ENCODE measurements at places on chromosomes 4 and X. TPM values are rescaled to one million over a fixed set of nuclear protein-coding genes. Genes with fewer than 3 reads are reported as not detected.

Gene CMC4
- total RNA-seq: 6.7 TPM

Gene PF4V1
- not detected for total RNA-seq

Gene SSX4
- total RNA-seq: not detected

Gene CLCN4
- 0.25 TPM for total RNA-seq

Gene PTTG2
- total RNA-seq: 2.0 TPM

Gene MSX1
- not detected for total RNA-seq

Gene ABCG2
- 0.67 TPM for total RNA-seq

Gene ADH1B
- not detected for total RNA-seq

Gene FAM9B
- total RNA-seq: not detected

Gene NOCT
- 4.7 TPM for total RNA-seq

Gene CENPC
- total RNA-seq: 50.6 TPM

Gene NAA11
- not detected for total RNA-seq

DNA sequence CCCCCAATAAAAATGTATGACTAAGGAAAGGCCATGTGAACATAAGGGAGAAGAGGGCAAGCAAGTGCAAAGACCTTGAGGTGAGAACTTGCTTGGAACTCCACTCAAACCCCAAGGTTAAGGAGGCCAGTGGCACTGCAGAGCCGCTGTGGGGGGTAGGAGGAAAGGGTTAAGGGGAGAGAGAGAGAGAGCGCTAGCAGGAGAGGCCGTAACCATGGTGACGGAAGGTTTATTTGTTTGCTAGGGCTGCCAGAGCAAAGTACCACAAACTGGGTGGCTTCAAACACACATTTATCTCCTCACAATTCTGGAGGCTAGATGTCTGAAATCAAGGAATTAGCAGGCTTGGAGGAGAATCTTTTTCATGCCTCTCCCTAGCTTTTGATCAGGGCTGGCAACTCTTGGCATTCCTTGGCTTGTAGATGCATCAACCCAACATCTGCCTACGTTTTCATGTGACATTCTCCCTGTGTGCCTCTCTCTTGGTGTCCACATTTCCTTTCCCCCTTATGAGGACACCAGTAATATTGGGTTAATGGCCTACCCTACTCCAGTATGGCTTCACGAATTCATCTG is 35.2 kb downstream of the SMIM20 start:
- peaks cover 3% of the 10 kb centered on the region for H3K4me1 ChIP-seq
- no peak overlapping the region for H3K27ac ChIP-seq
- H3K27me3 ChIP-seq: peaks cover 36% of the 10 kb centered on the region

DNA sequence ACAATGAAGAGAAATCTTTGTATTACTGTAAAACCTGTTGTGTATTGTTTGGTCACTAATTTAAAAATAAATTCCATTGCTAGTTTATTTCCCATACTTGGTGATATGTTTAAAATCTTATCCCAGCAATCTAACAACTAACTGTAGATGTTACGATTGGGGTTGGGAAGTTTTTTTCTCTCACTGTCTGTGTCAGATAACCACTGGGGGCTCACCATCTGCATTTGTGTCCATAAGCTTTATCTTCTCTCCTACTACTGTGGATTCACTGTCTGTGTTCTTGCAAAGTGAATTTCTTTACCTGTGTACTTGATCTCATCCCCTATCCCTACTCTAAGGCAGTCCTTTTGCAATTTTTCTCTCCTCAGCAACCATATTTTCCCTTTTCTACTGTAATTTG is 81.3 kb downstream of the STIM2 start:
- peaks cover 34% of the 10 kb centered on the region for H3K36me3 ChIP-seq
- no peaks in the 10 kb centered on the region for H3K27me3 ChIP-seq
- H3K27ac ChIP-seq: peak overlapping the region; percentile 1

- no peak overlapping the region for H3K4me3 ChIP-seq
- H3K27ac ChIP-seq: no peak overlapping the region
- no peaks in the 10 kb centered on the region for H3K36me3 ChIP-seq
- DNase-seq: no peak
- no peaks in the 10 kb centered on the region for H3K4me1 ChIP-seq
Measured at GRCh38 chrX:94114362-94114761, 440.4 kb downstream of the FAM133A start.

DNA sequence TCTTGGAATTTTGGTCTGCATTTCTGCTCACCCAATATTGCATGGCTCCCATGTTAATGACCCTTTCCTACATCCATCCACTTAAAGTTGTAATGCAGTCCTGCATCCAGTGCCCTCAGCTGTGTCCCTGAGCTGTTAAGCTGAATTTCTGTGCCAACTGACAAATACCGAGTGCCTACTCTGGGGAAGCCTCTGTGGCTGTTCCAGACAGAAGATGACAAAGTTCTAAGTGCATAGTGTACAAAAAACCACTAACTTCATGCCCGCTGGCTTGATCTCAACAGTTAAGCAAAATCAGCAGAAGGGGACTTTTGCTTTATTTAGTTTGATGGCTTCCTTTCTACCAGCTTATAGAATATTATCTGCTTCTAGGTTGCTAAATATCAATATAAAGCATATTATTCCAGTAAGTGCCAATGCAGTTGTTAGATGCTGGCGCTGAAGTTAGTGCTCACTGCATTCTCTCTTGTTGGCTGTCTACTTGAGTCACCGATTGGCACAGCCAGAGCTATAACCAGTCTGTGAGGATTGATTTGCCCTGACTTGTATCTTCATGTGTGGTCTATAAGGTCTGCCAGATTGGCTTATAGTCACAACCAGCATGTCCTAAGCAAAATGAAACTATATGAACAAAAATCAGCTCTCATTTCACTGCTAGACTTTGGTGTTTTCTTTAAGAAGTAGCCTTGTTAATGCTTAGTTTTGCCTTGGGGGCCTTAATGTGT is 98.9 kb downstream of the KLHL8 start:
- no peaks in the 10 kb centered on the region for H3K27me3 ChIP-seq
- H3K4me3 ChIP-seq: no peak overlapping the region
- H3K27ac ChIP-seq: no peak overlapping the region

DNA sequence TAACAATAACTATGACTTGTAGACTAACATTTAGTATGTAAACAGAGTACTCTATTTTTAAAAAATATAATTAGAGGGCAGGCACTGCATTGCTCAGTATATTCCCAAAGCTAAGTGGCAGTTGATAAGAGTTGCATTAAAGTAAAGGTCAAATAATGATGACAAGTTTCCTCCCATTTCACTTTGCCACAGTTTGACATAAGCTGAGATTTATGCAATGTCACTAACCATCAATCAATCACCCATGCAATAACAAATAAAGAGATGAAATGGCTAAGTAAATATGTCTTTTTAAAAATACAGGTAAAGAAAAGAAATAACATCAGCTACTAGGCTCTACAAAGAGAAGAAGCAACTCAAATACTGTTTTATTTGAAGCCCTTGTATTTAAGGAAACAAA is 673.4 kb downstream of the PCDH18 start:
- no peak overlapping the region for H3K27ac ChIP-seq
- peaks cover 2% of the 10 kb centered on the region for H3K27me3 ChIP-seq
- H3K4me1 ChIP-seq: no peaks in the 10 kb centered on the region
- H3K36me3 ChIP-seq: no peaks in the 10 kb centered on the region
- DNase-seq: no peak

GRCh38 chr4:20428436-20429160 is 176.9 kb downstream of the SLIT2 start:
- H3K4me1 ChIP-seq: no peaks in the 10 kb centered on the region
- H3K36me3 ChIP-seq: no peaks in the 10 kb centered on the region
- no peak overlapping the region for H3K4me3 ChIP-seq
- no peak for DNase-seq

DNA sequence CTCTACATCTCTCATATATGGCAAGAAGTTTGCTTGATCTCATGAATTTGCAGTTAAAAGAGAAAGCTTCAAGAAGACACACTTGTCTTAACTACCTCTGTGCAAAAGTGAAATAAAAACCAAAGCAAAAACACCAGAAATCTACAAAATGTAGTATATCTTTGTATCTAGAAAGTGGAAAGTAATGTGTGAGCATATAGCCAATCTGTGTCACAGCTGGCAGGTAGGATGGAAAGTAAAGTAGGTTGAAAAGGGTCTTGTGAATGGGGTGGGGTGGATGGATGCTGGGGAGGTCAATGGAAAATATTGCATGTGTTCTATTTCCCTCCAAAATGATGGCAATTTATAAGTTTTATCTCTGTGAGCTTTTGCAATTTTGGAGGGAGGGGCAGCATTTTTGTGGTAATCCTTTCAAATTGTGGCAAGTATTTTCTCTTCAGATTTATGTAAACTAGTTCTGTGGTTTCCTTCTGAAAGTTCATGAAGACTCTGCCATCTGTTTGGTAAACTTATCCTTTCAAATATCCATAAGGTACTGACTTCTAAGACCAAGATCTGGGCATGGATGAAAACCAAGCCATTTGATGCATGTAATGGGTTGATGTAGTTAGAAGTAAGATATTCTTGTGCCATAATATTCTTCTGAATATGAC is 215.9 kb upstream of the GIMD1 start:
- H3K4me3 ChIP-seq: no peak overlapping the region
- DNase-seq: no peak
- no peaks in the 10 kb centered on the region for H3K27me3 ChIP-seq
- H3K4me1 ChIP-seq: no peaks in the 10 kb centered on the region
- H3K27ac ChIP-seq: no peak overlapping the region
- H3K36me3 ChIP-seq: no peaks in the 10 kb centered on the region

GRCh38 chrX:34404386-34405070 is 252.6 kb downstream of the TMEM47 start:
- H3K4me3 ChIP-seq: no peak overlapping the region
- no peak for DNase-seq
- no peak overlapping the region for H3K27ac ChIP-seq
- H3K36me3 ChIP-seq: no peaks in the 10 kb centered on the region

GRCh38 chr4:162582180-162582579 is 418.4 kb upstream of the FSTL5 start:
- no peaks in the 10 kb centered on the region for H3K36me3 ChIP-seq
- H3K4me3 ChIP-seq: no peak overlapping the region

DNA sequence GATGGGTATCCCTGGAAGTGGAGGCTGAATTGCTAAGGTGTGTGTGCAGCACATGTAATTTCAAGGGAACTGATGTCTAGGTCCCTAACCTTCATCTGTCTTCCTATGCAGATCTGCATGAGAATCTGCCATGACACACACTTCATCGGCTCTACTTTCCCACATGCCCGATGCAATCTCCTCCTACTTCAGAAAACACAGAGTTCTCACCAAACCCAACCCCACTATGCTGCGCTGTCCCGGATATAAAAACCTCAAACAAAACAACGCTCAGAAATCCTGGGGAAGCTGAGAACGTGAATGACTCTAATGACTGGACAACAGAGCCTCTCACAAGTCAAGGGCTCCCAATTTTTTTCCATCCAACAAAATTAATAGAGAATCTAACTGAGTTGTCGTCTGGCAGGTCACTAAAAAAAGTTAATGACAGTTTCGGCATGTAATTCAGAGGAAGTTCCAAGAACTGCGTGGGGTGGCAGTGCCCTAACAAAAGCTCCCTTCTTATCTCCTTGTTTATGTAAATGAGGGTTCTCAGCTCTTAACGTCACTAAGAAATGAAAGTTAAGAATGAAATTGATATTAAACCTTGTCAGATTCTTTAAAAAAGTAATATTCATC is 39.0 kb downstream of the STX18 start:
- H3K36me3 ChIP-seq: peaks cover 2% of the 10 kb centered on the region
- peak overlapping the region; percentile 74 for H3K4me3 ChIP-seq
- H3K27ac ChIP-seq: peak overlapping the region; percentile 17
- H3K4me1 ChIP-seq: peaks cover 10% of the 10 kb centered on the region
- no peak for DNase-seq

- no peaks in the 10 kb centered on the region for H3K27me3 ChIP-seq
- H3K27ac ChIP-seq: no peak overlapping the region
- no peak overlapping the region for H3K4me3 ChIP-seq
- H3K4me1 ChIP-seq: no peaks in the 10 kb centered on the region
- no peak for DNase-seq
Measured at GRCh38 chr4:81445196-81445595, 26.5 kb downstream of the RASGEF1B start.

- DNase-seq: no peak
- no peaks in the 10 kb centered on the region for H3K36me3 ChIP-seq
- no peak overlapping the region for H3K27ac ChIP-seq
- H3K27me3 ChIP-seq: peaks cover 13% of the 10 kb centered on the region
Measured at GRCh38 chr4:121720109-121720508, 23.3 kb upstream of the ANXA5 start.

- peak overlapping the region; percentile 43 for H3K4me3 ChIP-seq
- peaks cover 25% of the 10 kb centered on the region for H3K36me3 ChIP-seq
- H3K27ac ChIP-seq: peak overlapping the region; percentile 73
- no peak for DNase-seq
- H3K4me1 ChIP-seq: peaks cover 6% of the 10 kb centered on the region
Measured at GRCh38 chr4:142645475-142646108, 200.5 kb downstream of the INPP4B start.

- no peaks in the 10 kb centered on the region for H3K4me1 ChIP-seq
- no peak for DNase-seq
- no peak overlapping the region for H3K27ac ChIP-seq
- no peak overlapping the region for H3K4me3 ChIP-seq
- no peaks in the 10 kb centered on the region for H3K27me3 ChIP-seq
- H3K36me3 ChIP-seq: no peaks in the 10 kb centered on the region
Measured at GRCh38 chrX:18931972-18932371, 51.9 kb downstream of the PHKA2 start.

DNA sequence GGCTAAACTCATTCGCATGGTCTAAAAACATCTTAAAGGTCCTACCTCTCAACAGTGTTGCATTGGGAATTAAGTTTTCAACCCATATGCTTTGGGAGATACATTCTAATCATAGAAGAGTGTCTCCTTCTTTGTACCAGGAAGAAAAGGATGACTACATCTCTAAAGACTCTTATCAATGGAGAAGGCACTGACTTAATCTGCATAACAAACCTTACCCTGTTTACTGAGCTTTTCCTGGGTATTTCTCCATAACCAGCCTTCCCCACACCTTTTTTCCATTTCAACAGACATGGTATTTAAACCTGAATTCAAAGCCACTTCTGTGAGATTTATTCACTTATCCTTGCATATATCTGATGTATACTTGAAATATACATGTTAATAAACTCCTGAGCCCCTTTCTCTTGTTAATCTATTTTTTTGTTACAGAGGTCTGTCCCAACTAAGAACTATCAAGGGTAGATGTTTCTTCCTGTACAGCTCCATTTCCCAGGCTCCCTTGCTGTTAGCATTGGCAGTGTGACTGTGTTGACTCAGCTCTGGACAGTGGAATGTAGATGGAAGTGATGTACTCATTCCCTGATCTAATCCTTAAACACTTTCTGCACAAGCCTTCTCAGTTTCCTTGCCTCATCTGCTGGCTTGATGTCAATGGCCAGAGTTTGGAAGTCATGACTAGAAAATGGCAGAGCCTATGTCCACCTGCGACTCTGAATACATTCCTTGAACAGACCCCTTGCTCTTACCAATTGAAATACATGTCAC is 148.9 kb upstream of the CPEB2 start:
- H3K27ac ChIP-seq: no peak overlapping the region
- no peak overlapping the region for H3K4me3 ChIP-seq
- peaks cover 2% of the 10 kb centered on the region for H3K27me3 ChIP-seq
- no peak for DNase-seq

GRCh38 chr4:164943192-164943591 is 34.3 kb downstream of the TRIM61 start:
- no peaks in the 10 kb centered on the region for H3K36me3 ChIP-seq
- H3K4me3 ChIP-seq: no peak overlapping the region
- no peaks in the 10 kb centered on the region for H3K4me1 ChIP-seq
- DNase-seq: no peak
- peaks cover 16% of the 10 kb centered on the region for H3K27me3 ChIP-seq
